ENCODE measurements at places on chromosomes 5 and 9. TPM values are rescaled to one million over a fixed set of nuclear protein-coding genes. Genes with fewer than 3 reads are reported as not detected.

DNA sequence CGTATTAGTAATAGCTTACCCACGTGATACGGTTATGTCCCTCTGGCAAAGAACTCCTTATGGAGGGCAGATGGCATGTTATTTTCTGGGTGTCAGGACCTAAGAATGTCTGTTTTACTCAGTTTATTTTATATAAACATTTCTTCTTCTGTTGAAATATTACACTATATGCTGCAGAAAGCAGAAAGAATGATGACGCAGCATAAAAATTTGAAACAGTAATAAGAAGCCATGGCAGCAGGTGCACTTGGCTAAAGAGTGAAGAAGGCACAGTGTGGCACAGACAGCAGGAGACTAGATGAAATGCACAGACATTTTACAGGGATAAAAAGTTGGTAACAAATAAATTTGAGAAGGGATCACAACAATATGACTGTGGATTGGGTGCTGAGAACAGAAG, 46.3 kb upstream of the CDH10 start:
- DNase-seq, result no peak

The OTP gene
- total RNA-seq, result not detected

- DNase-seq, result peak; percentile 82
These were observed 167.8 kb downstream of the OLFM1 start for GRCh38 chr9:135255033-135255840.

DNA sequence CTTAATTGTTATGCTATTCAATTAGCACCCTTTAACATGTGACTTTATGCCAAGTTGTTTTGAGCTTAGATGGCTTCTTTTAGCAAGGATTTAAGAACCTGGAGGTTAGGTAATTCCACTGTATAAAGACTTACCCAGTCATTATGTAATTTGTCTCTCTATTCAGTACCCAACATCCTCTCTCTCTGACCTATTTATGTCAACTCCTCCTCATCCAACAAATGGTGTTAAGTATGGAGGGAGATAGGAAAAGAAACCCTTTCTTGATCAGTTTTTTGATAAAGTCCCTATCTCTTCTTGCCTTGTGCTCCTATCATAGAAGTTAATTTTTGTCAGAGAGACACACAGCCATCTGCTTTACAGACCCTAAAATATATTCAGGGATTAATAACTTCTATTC, 181.2 kb upstream of the GPR151 start:
- no peak for DNase-seq

DNA sequence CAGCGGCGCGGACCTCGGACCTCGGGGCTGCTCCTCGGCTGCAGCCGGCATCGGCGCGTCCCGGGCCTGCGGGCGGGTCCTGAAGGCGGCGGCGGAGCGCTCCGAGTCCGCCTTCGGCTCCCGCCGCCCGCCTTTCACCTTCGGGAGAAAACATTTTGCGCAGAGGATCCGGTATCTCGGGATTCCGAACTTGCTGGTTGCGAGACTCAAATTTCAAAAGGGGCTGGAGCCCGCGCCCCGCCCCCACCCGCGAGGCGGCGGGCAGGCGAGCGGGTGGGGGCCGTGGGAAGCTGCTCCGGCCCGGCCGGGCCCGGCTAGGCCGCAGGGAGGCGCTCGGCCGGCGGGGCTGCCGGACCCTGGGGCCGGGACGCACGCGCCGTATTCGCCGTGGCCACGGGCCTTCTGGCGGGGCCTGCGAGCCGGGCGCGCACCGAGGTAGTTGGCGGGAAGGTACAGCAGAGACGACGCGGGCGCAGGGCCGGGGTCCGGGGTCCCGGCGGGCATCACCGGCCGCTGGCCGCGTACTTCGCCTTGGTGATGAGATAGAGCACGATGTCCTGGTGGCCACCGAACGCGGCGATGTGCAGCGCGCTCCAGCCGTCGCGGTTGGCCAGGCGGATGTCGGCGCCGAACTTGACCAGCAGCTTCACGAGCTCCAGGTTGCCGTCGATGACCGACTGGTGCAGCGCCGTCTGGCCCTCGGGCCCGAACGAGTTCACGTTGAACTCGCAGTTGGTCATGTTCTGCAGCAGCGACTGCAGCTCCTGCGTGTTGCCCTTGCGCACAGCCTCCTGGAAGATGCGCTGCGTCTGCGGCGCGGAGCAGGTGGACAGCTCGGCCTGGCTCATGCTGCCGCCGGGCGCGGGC, 757 bp downstream of the NRARP start:
- DNase-seq, result peak; percentile 93

The DOCK2 gene
- total RNA-seq, result 3.3 TPM

GRCh38 chr9:109248133-109248581, 72.7 kb downstream of the EPB41L4B start:
- peak; percentile 45 for DNase-seq

GRCh38 chr9:82797534-82797933, 265.4 kb downstream of the RASEF start:
- DNase-seq, result no peak

The CD274 gene
- total RNA-seq, result 0.26 TPM

GRCh38 chr9:109616571-109617120, 118.5 kb upstream of the PTPN3 start:
- DNase-seq, result no peak

GRCh38 chr9:83972286-83972685, 7.7 kb downstream of the HNRNPK start:
- DNase-seq, result no peak

DNA sequence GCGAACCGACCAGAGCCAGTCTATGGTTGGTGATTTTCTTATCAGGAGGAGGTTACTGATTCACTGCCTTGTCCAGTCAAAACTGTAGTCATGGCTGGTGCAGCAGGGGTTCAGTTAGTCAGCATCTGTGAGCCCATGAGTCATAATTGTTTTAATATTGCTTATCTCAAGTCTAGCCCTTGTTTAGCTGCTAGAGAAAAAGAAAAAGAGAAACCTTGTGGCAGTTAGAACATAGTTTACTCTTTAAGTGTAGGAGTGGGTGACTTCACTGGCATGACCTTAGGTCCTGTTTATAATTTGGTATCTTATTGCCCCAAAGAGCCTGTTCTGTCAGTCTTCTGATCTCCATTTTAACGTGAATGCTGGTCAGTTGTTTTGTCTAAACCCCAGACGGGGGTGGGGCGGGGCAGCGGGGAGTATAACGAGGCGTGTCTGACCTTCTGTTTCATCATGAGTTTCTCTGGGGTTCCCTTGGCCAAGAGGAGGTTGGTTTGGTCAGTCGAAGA, 76.9 kb upstream of the NFIL3 start:
- DNase-seq, result no peak

DNA sequence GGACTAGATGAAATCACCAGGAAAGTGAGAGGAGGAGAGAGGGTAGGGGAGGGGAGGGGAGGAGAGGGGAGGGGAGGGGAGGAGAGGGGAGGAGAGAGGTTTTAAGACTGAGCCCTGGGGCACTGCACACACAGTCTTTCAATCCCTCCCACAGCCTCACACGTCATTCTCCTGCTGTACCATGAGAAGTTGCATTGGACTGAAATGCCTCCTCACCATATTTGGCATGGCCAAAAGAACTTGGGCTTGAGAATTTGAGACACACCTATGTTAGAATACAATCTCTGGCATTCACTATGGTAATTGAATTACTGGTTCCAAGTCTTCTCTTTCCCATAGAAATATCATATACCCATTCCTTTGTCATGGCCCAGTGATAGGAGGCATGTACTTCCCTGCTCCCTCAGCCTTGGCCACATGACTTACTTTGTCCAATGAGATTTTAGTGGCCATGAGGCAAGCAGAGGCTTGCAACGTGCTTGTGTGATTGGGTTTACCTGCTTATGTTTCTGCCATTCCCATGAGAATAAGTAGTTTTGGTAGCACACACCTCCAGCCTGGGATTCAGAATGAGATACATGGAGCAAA, 133.3 kb upstream of the SMARCA2 start:
- no peak for DNase-seq

The SOHLH1 gene
- not detected for total RNA-seq

The PRRT1B gene
- 1.5 TPM for total RNA-seq

DNA sequence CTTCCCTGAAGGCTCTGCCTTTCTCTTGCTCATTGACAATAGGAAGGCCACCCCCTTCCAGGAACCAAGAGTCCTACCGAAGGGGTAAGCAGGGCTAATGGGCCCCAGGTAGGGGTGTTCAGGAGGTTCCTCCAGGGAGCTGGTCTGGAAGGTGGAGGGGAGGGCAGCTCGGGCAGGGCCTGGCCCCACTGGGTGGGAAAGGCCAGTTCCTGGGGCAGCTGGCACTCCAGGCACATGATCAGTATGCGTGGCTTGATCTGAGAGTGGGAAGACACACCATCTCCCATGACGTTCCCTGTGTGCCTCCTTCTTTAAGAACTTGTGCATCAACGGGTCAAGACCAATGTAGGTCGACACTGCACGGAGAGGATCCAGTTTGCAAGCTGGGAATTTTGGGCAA, 149.8 kb downstream of the PHF2 start:
- DNase-seq, result no peak

The HEMGN gene
- not detected for total RNA-seq

The PLEKHG4B gene
- 34.1 TPM for total RNA-seq

The CNOT8 gene
- 96.3 TPM for total RNA-seq

The ACTBL2 gene
- not detected for total RNA-seq

GRCh38 chr9:21357479-21358460, 7.1 kb upstream of the IFNA6 start:
- DNase-seq, result no peak

The DAB2 gene
- total RNA-seq, result 2.7 TPM

The AKNA gene
- total RNA-seq, result 17.4 TPM

- no peak for DNase-seq
These were observed 18.2 kb upstream of the MGAT1 start for GRCh38 chr5:180820788-180821321.

The CMYA5 gene
- total RNA-seq, result 0.80 TPM

The TAF11L3 gene
- not detected for total RNA-seq

The WNT8A gene
- total RNA-seq, result 13.2 TPM

The KIF27 gene
- 1.8 TPM for total RNA-seq

GRCh38 chr9:33264003-33264472, 470 bp downstream of the BAG1 start:
- DNase-seq, result no peak

The NR5A1 gene
- total RNA-seq, result 0.30 TPM

DNA sequence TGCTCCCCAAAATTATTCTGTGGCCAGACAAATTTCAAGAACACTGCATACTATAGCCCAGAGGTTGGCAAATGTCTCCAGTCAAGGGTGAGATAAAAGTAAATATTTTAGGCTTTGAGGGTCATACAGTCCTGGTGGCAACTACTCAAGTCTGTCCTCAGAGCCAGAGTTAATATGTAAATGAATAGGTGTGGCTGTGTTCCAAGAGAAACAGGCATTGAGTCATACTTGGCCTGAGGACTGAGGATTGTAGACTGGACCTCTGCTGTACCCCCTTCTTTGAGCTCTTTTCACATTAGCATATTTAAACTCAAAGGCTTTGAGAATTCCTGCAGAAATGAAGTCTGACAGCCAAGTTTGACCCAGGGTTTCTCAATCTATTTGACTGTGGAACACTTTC, 129.2 kb upstream of the PTCH1 start:
- no peak for DNase-seq

The SPINK7 gene
- total RNA-seq, result not detected

GRCh38 chr5:112933651-112934365, 11.8 kb upstream of the REEP5 start:
- DNase-seq, result no peak

DNA sequence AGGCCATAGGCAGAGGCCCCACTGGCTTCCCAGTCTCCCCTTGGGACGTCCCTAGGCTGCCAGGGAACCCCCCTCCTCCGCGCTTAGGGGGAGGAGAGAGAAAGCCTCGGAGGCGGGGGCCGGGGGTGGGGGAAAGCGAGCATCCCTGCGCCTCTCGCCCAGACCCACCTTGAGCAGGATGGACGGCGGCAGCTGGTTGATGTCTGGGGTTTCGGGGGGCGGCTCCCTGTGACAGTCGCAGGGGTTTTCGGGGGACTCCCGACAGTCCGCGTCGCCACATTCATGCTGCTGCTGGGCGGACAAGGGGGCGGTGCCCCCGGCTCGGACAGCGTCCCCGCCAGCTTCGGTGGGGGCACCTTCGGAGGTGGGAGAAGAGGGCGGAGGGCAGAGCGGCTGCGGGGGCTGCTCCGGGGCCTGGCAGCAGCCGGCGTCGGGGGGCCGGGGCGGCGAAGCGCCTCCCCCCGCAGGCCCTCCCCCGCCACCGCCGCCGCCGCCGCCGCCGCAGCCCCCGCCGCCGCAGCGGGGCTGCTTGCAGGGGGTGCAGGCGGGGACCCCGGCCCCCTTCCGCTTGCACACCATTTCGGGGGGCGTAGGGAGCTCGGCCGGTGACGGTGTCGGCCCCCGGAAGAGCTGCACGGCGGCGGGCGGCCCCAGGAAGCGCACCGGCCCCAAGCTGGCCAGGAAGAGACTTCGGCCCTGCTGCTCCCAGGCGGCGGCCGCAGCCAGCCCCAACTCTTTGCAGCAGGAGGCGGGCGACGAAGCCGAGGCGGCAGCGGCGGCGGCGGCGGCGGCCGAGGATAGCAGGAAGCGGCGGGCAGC, 1.2 kb downstream of the FBXL17 start:
- DNase-seq, result peak; percentile 68

The HSPA9 gene
- total RNA-seq, result 625 TPM

DNA sequence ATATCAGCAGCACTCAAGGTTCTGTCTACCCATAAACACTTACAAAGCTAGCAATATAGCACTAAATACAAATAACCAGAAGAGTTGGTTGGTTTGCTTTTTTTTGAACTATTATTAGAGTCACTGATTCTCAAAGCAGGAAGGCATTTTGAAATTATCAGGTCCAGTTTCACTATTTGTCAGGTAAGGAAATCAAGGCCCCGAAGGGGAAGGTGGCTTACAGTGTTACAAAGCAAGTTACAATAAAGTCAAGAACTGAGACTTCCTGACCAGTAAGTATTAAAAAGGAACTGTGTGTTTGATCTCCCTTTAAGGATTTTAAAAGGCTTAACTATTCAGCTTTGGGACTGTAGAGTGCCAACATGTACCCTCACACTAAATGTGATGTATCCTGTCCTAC, 10.8 kb downstream of the C5orf15 start:
- DNase-seq, result no peak

DNA sequence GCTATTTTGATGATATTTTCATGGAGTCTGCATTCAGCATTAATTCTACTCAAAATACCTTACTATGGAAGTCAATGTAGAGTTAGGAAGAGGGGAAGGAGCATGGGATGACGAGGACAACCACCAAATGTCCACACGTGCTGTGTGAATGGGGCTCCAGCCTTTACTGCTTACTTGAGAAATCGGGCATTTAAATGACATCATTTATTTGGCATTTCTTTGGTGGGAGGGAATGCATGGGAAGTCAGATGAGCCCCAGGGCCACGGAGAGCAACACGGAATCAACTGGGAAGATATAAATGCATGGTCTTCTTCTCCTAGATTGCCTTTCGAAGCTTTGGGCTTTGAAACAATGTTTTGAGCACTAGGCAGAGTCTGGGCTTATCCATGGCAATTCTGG, 458.5 kb upstream of the KLF4 start:
- DNase-seq, result no peak

GRCh38 chr9:81964218-81965171, 21.2 kb downstream of the SPATA31D3 start:
- DNase-seq, result no peak

DNA sequence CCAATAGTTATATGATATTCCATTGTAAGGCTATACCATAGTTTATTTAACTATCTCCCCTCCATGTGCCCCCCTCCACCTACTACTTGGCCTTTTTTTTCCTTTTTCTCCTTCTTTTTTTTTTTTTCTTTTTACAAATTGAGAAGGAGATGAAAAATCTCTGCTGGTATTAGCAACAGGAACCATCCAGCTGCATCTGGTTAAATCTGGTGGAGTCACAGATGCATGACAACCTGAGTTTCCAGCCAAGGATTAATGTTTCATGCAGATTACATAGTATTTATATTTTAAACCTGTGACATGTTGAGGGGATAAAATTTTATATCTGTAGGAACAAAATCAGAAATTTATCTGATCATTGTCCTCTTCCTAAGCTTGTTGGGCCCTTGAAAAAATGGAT, 128.5 kb upstream of the IQGAP2 start:
- no peak for DNase-seq
